NCI-H1694 treated with DMSO at 0.1 percent for 48 hours (cell line): ENCODE measurements at places on chromosomes 11 and 22.
A peak's percentile ranks its signal among the peaks of the same experiment; 100 is the strongest.

DNA sequence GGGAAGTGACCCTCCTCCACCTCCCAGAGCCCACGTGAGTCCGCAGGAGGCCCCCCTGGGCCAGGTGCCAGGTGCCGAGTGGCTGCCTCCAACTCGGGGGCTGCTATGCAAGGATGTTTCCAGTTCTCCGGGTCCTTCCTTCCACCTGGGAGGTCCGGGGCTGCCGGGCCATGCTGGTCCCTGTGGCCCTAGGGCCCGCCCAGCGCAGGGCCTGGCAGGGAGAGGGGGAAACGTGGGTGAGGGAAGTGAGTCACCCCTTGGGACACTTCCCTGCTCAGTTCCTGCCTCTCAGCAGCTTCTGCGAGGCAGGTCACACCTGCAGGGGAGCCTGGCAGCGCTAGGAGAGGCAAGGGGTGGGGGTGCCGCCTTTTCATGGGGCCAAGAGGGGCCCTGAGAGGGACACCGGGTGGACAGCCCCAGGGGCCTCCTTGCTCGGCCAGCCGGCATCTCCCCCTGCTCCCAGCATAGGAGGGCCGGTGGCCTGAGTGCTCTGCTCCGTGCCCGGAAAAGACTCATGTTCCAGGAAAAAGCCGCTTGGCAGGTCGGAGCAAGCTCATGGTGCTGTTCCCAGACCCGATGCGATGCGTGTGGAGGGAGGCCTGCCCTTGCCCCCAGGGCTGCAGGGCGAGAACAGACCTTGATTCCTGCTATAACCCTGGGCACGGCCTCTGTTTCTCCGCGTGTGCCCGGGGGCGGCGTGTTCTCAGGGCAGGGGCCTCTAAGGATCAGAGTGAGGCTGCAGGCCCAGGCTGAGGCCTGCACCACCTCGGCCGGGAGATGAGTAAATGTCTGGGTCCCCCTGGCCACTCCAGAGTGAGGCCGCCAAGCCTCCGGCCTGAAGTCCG lies 30.3 kb upstream of the WNT7B start:
- no peak for DNase-seq

- no peak for DNase-seq
These were observed 621.2 kb upstream of the CHORDC1 start for GRCh38 chr11:90844041-90844440.

DNA sequence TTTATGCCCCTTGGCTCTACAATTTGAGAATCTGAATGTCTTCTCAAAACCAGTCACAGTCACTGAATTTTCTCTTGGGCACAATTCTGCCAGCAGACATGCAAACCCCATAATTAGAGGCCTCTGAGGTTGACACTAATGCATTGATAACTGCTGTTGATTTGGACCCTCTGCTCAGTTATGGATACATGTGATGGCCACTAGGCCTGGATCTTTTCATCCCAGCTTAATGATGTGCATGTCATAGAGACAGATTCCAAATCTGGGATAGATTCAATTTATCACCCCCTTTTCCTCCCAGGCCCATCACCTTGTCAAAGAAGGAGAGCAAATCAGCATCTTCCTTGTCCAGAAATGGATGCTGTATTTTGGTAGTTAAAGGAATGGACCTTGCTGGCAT lies 92.2 kb downstream of the C11orf91 start:
- DNase-seq, result no peak

- peak; percentile 65 for DNase-seq
These were observed 41.1 kb downstream of the GRAMD4 start for GRCh38 chr22:46661221-46661851.

GRCh38 chr22:43666457-43666856 lies 145.6 kb downstream of the EFCAB6 start:
- no peak for DNase-seq

GRCh38 chr11:30192620-30193019 lies 38.2 kb upstream of the FSHB start:
- no peak for DNase-seq

DNA sequence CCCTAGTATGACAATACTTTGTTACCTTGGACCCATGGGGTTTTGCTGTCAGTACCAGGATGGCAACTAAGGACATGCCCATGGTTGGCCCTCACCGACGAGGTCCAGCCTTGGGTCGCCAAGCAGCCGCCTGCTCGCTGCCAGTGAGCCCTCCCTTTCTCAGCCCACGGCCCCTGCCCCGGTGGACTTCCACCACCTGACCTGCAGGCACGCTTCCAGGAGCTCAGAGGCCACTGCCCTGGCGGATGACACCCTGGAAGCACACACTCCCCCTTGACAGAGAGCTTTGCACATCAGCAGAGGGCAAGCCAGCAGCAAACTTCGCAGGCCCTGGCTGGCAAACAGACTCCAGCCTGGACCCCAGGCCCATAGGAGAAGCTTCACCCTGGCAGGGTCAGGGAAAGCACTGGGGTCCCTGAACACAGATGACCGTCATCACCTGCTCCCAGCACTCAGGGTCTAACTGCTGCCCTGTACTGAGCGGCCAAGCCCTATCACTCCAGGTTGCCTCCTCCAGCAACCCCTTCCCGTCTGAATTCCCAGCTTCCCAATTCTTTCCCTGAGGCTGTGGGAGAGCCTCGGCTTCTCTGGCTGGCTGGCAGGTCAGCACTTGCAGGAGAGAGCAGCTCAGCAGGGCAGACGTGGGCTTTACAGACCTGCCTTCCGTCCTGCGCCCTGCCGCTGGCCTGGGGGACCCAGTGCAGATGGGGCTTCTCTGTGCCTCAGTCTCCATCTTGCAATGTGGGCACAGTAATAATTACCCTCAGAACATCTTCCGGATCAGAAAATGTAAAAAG lies 2.7 kb upstream of the PPARA start:
- DNase-seq, result no peak

DNA sequence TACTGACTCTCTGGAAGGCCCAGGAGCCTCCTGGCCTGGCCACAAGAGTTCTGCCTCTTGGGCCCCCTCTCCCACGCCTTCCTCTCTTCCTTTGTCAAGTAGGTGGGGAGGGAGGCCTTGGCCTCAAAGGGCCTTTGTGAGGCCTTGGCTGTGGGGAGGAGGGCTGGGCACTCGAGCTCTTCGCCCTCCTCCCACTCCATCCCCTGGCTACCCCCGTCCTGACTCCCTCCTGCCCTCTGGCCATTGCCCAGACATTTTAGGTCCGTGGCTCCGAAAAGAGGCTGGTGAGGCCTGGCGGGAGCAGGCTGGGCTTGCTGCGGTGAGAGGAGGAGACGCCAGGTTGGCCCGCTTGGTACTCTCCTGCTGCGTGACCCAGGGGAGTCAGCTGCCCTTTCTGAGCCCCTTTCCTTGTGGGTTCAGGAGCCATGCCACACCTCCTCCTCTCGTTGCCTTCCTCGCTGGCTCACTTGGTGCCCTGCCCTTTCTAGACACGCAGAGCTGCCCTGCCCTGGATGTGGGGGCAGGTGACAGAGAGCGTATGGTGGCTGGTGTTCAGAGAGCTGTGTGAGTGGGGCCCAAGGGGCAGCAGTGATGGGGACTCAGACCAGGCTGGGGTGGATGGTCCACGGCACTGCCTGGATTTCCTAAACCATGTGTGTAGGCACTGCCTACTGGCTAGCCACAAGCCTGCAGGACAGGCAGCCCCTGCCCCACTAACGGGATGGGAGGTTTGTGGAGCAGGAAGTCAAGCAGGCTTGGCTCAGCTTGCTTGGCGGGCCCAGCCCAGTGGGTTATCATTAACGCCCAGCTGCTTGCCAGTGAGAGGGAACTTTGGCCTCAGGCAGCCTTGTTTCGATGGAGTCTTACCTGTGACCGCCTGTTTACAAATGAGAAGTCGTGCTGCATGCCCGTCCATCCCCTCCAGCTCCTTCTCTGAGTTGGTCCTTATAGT lies 15.8 kb upstream of the OMP start:
- DNase-seq, result no peak

- no peak for DNase-seq
These were observed 101.0 kb downstream of the PDE2A start for GRCh38 chr11:72573072-72573854.

DNA sequence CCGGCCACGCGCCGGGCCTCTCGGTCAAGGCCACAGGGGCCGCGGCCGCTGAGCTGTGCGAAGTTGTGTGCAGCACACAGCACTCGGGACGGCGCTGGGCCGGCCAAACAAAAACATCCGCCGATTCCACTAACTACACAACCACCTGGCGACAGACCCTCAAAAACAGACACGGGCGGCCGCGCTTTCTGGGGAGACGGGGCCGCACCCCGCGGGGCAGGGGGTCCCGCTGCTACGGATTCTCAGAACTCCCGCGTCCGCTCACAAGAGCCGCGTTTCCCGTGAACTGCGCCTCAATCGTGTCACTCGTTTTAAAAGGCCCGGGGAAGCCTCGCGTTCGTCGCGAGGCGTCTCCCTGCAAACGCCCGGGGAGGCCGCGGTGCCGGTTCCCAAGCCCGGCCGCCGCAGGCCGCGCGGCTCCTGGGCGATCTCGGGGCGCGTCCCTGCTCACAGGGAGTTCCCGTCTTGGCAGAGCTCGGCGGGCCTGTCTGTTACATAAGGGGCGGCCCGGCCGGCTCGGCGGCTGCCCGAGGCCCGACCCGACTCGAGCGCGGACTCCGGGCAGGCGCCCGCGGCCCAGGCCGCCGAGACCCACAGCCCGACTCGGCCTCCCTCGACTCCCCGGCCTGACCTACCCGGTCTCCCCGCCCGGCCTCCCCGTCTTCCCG lies 936 bp downstream of the BRD1 start:
- no peak for DNase-seq

- DNase-seq, result no peak
These were observed 716 bp downstream of the AMOTL1 start for GRCh38 chr11:94768602-94769541.

- DNase-seq, result no peak
These were observed 15.1 kb downstream of the OR10V1 start for GRCh38 chr11:59698506-59698905.

DNA sequence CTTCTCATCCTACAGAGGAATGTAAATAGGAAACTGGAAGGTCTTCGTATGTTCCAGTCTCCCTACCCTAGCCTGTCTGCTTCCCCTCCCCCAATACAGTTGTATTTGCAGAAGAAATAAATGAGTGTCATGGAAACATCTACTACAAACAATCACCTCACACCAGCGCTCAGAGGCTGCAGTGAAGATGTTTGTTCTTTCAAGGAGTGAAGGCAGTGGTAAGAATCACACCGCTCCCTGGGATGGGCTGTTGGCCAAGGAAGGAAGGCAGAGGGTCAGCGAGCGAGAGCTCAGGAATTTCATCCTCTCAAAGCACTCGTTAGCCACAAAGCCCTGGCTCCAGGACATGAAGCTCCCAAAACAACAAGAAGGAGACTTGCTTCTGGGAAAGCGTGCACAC lies 1.1 kb upstream of the IGSF9B start:
- no peak for DNase-seq

DNA sequence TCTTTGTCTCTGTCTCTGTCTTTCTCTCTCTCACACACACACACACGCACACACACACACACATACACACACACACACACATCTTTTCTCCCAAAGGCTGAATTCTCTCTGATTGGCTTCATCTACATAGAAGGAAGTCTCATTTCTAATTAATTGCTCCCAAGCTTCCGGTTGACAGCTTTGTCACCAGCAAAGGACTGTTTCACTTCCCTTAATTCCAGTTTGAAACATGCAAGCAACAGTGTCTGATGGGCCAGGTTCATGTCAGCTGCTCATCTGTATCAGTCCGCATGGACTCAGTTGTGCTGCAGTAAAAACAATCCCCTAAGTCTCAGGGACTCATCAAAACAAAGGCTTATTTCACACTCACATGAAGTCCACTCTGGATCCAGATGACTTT lies 16.2 kb upstream of the PVALB start:
- DNase-seq, result no peak

GRCh38 chr11:134730101-134730500 lies 318.1 kb upstream of the B3GAT1 start:
- no peak for DNase-seq

DNA sequence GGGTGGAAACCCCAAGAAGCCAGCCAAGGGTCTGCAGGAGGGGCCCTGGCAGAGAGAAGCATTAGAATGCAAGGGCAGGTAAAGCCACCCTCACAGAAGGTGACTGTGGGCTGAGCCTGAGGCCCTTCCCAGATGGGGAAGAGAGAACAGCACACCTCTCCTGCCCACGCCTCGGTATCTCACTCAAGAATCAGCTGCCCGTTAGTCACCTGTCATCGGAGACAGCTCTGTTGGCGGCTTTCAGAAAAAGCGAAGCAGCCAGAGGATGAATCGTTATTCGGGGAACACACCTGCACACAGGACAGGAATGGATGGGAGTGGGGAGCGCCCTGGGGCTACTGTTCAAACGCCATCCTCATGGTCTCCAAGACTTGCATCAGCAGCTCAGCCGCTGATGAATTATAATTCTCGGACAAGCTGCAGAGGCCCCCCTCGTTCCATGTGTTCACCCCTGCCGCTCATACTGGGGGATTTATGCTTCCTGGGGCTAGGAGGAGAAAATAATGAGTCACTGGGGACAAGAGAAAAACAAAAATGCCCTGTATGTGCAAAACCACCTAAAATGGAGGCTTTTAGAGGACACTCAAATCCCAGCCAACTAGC lies 21.6 kb upstream of the TMA7B start:
- DNase-seq, result no peak

- no peak for DNase-seq
These were observed 57.4 kb upstream of the NUP160 start for GRCh38 chr11:47905358-47906059.

GRCh38 chr22:32204856-32205722 lies at the start of gene RFPL2:
Gene RFPL2 (minus strand): TSS chr22:32205073. CDS start chr22:32202451, 2,622 bp downstream.
- peak; percentile 93 for DNase-seq

- DNase-seq, result no peak
These were observed 106.7 kb downstream of the APIP start for GRCh38 chr11:34809191-34810106.

GRCh38 chr11:16603890-16604793 lies 134.3 kb upstream of the C11orf58 start:
- no peak for DNase-seq

DNA sequence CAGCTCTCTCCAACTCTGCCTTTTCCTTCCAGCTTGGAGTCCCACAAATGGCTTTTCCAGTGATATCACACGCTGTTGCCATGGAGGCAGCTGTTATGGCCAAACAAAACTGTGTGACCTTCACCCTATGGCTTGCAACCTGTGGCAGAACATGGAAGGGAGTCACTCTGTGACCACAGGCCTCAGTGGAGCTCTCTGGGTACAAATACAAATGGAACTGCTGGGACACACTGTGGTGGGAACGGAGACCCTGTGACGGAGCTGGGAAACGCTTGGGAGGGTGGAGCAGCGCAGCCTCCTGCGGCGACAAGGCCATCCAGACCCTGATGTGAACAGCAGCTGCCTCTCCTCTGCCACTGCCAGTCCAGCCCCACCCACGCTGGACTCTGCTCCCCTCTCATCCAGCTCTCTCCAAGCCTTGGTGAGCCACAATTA lies 162.5 kb downstream of the ETS1 start:
- no peak for DNase-seq

- no peak for DNase-seq
These were observed 103.6 kb upstream of the HSD17B12 start for GRCh38 chr11:43576803-43577521.

DNA sequence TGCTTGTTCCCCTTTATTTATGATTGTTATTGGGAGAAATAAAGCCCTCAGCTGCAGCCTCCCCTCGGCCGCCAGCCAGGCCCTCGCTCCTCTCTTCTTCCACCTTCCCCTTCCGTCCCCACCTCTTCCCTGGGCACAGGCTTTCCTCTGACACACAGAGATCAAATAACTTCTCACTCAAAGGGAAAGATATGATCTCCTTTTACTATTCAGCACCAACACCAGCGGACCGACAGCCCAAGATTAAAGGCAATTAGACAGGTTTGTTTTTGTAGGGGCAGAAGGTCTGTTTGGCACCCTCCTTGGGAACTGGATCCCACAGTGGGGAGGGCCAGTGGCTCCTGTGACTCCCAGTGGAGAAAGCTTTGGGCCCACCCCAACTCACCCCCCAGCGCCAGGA lies 23.0 kb downstream of the NECTIN1 start:
- DNase-seq, result no peak
